NCI-H69 (cell line): ENCODE measurements at places on chromosomes 12 and 14.

DNA sequence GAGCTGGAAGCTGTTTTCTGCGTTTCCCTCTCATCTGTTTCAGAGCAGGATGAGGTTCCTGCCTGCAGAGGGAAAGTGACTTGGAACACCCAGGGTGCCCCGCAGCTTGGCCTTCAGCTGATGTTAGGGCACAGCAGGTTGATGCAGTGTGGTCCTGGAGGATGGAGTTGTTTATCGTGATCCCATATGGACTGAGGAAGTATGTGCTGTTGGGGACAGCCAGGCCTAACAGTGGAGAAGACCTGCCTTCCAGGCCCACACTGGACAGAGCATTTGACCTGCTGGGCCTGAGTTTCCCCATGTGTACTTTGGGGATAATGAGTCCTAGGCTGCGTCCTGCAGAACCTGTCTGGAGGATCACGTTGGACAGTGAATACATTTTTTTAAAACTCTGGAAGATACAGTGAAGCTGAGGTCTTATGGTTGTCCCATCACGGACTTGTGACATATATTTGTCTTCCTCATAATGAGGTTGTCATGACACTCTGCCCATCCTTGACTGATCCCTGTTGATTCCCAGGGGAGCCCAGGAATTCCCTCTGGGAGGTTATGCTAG, 12.8 kb downstream of the SERPINA1 start:
- DNase-seq: no peak

GRCh38 chr12:32402946-32403345, 3.6 kb downstream of the FGD4 start:
- DNase-seq: no peak

DNA sequence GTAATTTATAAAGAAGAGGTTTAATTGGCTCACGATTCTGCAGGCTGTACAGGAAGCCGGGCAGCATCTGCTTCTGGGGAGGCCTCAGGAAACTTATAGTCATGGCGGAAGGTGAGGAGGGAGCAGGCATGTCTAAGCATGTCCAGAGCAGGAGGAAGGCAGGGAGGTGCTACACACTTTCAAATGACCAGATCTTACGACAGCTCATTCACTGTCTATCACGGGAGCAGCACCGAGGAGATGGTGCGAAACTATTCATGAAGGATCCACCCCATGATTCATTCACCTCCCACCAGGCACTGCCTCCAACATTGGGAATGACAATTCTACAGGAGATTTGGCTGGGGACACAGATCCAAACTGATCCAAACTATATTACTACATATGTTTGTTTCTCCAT, 10.0 kb downstream of the SFSWAP start:
- no peak for DNase-seq

- no peak for DNase-seq
Observed at GRCh38 chr12:28855761-28856310, 293.2 kb upstream of the FAR2 start.

DNA sequence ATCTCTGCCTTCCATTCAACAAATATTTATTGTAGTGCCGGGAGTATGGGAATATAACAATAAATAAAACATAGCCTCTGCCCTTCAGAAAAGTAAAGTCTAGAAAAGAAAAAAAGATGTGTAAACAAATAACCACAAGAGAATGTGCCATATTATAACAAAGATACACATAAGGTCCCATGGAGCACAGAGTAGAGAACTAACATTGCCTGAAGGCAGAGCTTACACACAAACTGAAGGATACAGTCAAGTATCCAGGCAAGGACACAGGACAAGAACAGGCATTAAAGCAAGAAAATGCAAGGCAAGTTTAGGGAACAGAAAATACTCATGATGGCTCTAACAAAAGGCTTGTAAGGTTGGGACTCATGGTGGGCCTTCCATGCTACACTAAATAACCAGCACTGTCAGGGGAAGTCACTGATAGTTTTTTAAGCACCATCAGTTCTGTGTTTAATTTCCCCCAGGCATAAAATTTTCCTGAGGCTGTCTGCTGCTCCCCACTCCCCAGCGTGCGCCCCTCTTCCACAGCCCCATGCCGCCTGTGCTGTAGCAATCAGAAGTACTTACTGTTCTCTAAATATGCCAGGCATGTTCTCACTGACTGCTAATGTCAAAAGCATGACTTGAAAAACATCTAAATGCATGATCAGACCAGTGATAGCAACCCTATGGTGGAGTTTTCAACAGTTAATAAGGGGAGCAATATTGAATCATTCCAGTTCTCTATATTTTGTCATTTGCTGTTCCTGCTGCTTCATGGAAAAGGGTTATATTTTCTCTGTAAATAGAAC, 77.8 kb downstream of the ANKS1B start:
- peak; percentile 30 for DNase-seq

GRCh38 chr14:70139384-70139783, 49.4 kb downstream of the SLC8A3 start:
- no peak for DNase-seq

GRCh38 chr12:77766224-77766623, 64.5 kb upstream of the NAV3 start:
- no peak for DNase-seq

DNA sequence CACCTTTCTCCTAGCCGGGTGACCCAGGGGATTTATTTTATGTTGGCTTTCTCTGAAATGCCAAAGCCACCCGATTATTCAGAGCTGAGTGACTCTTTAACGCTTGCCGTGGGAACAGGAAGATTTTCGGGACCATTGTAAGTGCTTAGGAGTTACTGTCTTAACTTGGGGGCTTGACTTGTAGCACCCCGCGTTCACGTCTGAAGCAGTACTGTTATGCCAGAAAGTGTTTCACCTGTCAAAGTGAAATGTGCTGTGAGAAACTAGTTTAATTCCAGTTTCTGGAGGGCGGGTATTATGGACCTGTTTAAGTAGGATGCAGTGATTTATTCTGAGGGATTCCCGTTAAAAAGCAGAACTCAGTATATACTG, 218 bp downstream of the LYSET start:
- no peak for DNase-seq

- DNase-seq: no peak
Observed at GRCh38 chr14:88049266-88049665, 44.3 kb downstream of the GPR65 start.

- no peak for DNase-seq
Observed at GRCh38 chr12:5465384-5465783, 33.5 kb downstream of the NTF3 start.
